Uterus (tissue), 4 donors: ENCODE measurements at places on chromosomes 4 and X. TPM values are rescaled to one million over a fixed set of nuclear protein-coding genes. Genes with fewer than 3 reads are reported as not detected.

Gene UGT2B17
- total RNA-seq = not detected

Gene PHOX2B
- not detected for total RNA-seq

Gene GAGE12J
- total RNA-seq = not detected

Gene P2RY8
- 0.90 TPM for total RNA-seq

GRCh38 chrX:101252634-101253033, 33.0 kb downstream of the DRP2 start:
- no peak for DNase-seq

DNA sequence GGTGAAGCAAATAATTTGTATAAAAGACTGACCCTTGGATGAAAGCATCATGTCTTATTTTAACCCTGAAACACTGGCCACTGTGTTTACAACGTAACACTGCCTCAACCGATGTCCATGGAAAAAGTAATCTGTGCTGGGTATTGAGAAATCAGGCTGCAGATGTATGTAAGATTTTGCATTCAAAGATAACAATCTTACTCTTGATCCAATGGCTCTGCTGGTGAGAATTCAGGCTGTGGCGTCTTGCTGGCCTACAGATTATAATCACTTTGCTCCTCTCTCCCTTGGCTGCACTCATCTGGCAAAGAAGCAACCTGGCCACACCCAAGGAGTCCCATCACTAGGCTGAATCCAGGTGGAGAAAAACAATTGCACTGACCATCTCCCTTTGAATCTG, 7.5 kb downstream of the ADGRA3 start:
- DNase-seq = no peak

GRCh38 chr4:105119356-105119755, 27.3 kb upstream of the TET2 start:
- DNase-seq = no peak

DNA sequence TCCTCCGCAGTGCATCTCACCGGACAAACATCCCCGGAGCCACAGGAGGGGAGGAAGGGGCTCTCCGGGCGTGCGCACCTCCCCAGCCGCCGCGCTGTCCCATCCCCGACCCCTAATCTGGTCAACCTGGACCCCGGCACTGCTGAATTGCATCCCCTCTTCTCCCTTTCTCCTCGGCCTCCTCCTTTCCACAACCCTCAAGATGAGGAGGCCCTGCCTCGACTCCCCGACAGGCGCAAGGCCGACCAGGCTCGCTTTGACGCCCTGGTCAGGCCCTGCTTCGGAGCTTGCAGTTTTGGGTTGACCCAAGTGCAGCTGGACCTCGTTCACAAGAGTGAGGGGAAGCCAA, 2.3 kb downstream of the PDGFRA start:
- no peak for DNase-seq

GRCh38 chr4:88613417-88613875, 21.2 kb downstream of the HERC3 start:
- DNase-seq = no peak

DNA sequence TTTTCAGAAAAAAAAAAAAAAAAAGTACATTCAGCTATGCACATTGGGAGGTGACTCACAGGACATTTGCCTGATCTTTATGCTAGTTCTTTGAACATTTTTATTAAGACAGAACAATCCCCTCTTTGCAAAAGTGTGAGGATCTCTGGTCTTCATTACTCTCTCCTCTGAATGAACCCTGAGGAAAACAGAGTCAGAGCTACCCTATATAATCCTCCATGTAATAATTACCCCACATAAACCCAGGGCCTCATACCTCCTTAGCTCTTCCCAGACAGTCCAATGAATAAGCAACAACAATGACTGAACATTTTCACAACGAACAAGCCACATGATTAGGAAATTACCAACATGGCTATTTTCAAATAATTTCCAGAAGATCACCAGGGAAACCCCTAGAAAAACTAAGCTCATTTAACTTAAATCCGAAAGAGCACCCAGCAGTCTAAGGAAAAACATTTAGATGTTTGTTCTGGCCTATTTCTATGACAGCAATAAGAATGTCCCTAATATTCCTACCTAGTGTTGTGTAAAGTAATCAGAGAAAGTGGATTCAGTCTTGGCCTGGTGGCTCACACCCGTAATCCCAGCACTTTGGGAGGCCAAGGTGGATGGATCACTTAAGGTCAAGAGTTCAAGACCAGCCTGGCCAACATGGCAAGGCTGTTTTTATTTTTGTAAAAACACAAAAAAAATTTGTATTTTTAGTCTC, 37.8 kb downstream of the TBC1D9 start:
- no peak for DNase-seq

- no peak for DNase-seq
Observed at GRCh38 chr4:73523126-73523525, 41.6 kb downstream of the AFM start.

GRCh38 chrX:123108513-123109427, 75.3 kb upstream of the GRIA3 start:
- no peak for DNase-seq

- DNase-seq = no peak
Observed at GRCh38 chr4:164943192-164943591, 34.3 kb downstream of the TRIM61 start.

- no peak for DNase-seq
Observed at GRCh38 chr4:22430626-22431025, 85.2 kb downstream of the ADGRA3 start.

- no peak for DNase-seq
Observed at GRCh38 chrX:124506066-124506465, 159.7 kb downstream of the SH2D1A start.

- DNase-seq = no peak
Observed at GRCh38 chr4:138449938-138450337, 207.8 kb upstream of the SLC7A11 start.

- DNase-seq = no peak
Observed at GRCh38 chrX:43106009-43106408, 328.0 kb upstream of the PPP1R2C start.
